ENCODE measurements at places on chromosomes 1 and 21.

DNA sequence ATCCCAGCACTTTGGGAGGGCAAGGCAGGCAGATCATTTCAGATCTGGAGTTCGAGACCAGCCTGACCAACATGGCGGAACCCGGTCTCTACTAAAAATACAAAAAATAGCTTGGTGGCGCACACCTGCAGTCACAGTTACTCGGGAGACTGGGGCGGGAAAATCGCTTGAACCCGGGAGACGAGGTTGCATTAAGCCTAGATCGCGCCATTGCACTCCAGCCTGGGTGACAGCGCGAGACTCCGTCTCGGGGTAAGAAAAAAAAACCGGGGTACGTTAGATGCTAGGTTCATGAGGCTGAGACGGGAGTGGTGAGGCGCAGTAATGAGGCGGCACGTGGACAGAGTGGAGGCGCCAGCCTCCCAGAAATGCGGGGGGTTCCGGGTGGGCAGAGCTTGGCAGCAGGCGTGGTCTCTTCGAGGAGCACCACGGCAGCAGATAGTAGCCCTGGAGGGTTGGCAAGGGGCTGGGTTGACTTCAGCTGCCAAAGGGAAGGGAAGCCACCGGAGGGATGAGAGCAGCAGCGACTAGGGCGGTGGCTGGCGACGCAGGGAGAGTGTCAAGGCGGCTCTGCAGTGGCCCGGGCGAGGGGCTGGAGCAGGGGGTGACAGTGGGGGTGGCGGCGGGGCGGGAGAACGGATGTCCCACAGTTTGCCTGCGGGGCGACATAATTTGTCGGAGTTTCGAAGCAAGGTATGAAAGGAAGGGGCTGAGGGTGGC is 832 bp downstream of the MRPL20 start:
- no peak for DNase-seq

- DNase-seq: no peak
These were observed 4.9 kb downstream of the TMCO2 start for GRCh38 chr1:40252601-40253000.

DNA sequence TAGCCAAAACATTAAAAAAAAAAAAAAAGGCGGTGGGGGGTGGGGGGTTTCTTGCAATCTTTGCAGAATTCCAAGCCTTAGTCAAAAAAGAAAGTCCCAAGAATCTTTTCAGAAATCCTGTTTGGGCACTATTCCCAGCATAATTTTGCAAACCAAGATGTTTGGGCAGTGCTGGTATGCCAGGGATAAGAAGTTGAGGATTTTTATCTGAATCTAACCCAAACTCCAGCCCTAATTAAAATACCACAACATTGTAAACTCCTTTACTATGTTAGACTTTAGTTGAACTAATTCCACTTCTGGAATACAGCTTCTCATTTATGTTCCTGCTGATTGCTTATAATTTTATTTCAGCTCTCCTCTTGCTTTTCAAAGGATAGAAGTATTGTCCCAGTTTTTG is 504.1 kb upstream of the ADGRL2 start:
- no peak for DNase-seq

- DNase-seq: no peak
These were observed 40.5 kb downstream of the S100B start for GRCh38 chr21:46564391-46564790.

DNA sequence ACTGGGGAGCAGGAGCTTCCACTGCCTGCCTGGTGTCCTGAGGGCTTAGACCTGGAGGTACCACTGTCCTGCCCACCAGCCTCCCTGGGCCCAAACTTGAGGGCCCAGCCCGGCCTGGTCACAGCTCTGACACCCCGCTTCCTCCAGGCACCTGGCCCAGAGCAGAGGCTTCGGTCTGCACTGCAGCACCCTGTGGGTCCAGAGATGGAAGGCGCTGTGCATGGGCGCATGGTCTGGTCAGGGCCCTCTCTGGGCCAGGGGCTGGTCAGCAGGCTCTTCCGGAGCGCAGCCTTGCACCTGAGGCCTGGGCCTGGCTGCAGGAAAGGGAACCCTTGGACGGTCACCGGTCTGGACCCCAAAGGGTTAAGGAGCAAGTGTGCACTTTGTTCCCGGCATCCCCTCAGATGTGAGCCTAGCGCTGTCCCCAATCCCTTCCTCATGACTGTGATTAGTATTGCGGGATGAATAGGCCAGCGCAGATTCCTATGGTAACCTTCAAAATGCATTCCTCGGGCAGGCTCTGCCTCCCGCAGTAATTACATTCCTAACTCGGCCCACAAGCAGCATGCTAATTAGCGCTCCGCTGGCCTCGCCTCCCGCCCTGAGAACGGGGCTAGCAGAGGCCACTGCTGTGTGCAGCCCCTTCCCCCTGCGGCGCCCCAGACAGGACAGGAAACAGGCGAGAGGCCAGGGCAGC is 36.3 kb downstream of the PRDM16 start:
- DNase-seq: no peak

- DNase-seq: no peak
These were observed 112.9 kb upstream of the ZNF678 start for GRCh38 chr1:227450489-227450888.

- DNase-seq: no peak
These were observed 55.2 kb downstream of the UBR4 start for GRCh38 chr1:19154876-19155275.

GRCh38 chr21:46039891-46040660 is 57.8 kb upstream of the COL6A2 start:
- DNase-seq: no peak

- DNase-seq: no peak
These were observed 14.9 kb downstream of the NTPCR start for GRCh38 chr1:232965124-232965911.

DNA sequence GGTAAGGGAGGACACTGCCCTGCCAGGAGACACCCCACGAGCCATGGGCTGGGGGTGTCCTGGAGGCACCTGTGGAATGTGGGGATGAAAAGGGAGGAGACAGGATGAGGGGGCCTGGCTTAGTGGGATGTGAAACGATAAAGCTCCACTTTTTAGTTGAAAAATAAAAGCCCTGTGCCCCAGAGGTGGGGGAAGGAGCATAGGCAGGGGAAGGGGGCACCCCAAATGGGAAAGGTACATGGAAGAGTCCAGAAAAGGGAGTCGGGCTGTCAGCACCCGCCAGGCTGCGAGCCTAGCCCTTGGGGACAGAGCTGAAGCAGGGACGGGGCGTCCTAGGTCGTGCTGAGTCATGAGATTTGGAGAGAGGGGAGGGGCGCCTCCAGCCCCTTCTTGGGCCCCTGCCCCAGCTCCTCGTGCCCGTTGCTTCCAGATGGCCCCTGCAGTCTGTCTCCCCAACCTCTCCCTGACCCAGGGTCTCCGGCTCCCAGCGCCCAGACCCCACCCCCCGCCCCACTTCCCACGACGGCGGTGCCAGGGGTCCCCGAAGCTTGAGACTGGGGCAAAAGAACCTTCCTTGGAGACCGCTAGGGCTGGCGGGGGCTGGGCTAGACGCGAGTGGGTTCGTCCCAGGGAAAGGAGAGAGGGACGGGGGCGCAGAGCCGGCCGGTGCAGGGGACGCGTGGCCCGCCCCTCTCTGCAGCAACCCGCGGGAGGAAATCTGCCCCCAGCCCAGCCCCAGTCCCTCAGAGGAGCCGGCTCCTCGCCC is 795 bp downstream of the SYT2 start:
- no peak for DNase-seq

DNA sequence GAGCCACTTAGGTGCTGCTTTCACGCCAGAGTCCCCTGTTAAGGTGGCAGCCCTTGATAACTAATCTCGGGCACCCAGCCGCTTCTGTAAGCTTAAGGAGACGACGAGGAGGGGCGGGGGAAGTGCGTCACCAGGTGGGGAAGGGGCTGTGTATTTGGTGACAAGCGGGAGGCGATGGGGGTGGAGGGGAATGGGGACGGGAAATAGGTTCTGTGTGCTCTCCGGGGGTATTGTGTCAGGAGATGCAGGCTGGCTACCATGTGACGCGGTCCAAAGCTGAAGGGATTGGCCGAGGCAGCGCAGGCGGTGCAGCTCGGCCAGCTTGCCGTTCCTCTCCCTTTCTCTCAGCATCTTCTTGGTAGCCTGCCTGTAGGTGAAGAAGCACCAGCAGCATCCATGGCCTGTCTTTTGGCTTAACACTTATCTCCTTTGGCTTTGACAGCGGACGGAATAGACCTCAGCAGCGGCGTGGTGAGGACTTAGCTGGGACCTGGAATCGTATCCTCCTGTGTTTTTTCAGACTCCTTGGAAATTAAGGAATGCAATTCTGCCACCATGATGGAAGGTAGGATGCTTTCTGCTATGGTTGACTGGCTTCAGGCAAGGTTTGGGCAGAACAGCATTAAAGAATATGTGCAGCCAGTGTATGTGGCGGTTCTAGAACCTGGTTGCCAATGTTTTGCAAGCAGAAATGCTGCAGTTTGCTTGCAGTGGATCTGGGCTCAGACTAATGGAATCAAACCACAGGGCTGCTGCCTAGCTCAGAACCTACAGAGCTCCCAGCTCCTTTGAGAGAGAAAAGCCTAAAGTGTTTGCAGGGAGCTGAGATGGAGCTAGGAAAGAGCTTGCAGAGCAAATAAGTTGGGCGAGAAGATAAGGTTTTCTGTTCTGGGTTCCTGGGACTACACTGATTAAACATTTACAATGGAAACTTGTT is at the start of gene SGIP1:
SGIP1 (plus strand) TSS at position 350 of the 937 bp plus-strand sequence; CDS start at position 556, 206 bp downstream.
- no peak for DNase-seq

DNA sequence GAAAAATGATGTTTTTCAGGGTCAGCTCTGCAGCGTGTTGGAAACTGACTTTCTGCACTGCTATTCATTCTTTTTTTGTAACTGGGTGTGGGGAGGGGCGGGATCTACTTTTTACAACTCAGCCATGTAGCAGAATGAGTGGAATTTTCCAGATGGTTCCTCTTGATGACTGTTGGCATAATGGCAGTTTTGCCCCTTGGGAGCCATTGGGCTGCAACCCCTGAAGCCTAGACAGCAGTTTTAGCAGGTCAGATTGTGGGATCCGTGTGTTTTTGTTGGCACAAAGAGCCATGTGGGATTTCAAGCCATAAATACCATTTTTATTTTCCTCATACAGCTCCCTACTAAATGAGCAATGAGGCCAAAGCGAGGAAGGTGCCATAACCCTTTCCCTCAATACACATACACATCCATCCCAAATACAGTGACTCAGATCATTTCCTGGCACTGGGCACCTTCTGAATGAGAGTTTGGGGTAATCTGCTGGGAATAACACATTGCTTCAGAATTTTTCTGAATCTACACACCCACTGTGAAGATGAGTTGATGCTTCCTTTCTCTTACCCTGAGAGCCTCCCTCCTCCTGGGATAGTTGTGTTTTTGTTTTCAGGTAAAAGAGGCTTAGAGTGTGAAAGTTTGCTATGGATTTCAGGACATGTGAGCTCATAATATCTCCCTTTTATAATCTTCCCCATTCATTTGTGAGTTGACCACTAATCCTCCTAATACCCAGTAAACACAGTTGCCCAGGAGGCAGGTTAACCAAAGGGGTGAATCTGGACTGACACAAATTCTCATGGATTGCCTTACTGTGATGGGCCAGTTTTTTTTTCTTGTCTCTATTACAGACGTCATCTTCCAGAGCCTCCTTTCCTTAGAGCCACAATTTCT is 13.1 kb downstream of the S100A10 start:
- DNase-seq: no peak

GRCh38 chr1:9629445-9630201 is 21.9 kb upstream of the PIK3CD start:
- no peak for DNase-seq

GRCh38 chr21:15874615-15875014 is 144.8 kb downstream of the USP25 start:
- no peak for DNase-seq

- no peak for DNase-seq
These were observed 48.0 kb upstream of the PARP1 start for GRCh38 chr1:226455843-226456242.

DNA sequence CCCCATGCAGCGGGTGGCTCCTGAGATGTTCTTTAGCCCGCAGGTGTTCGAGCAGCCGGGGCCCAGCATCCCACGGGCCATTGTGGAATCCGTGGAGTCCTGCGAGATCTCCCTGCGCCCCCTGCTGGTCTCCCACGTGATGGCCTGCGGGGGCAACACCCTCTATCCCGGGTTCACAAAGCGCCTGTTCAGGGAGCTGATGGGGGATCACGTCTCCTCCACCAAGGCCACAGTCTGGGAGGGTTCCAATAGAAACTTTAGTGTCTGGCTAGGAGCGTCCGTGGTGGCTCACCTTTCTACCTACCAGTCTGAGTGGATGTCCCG is 71.0 kb downstream of the ACTL8 start:
- DNase-seq: no peak

DNA sequence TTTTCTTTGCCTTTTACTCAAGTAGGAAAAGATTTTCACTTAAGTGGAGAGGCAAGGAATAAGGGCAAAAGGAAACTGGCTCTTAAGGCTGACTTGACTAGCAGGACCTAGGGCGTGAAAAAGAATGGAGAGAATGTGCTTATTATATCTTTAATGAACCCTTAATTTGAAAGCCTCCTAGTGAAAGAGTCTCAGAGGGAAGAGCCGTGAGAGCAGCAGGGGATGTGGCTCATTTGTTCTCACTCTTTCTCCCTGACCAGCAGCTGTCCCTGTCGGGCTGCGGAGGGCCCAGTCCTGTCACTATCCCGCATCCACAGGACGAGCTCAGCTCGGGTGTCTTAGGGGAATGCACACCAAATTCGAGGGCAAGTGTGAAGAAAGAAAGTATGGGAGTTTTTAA is 180.1 kb downstream of the EDEM3 start:
- no peak for DNase-seq

DNA sequence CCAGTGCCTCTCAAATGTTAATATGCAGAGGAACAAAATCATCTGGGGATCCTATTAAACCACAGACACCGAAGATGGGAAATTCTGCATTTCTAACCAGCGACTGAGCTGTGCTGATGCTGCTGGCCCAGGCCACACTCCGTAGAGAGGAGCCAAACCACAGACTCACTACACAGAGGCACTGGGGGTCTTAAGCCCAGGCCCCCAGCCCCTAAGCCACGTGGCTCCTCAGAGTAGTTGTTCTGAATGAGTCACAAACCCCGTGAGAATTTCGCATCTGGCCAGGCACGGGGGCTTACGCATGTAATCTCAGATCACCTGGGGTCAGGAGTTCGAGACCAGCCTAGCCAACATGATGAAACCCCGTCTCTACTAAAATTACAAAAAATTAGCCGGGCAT is 2.8 kb upstream of the CELA2A start:
- no peak for DNase-seq

GRCh38 chr1:230910755-230911117 is 42.4 kb upstream of the C1orf198 start:
- no peak for DNase-seq

DNA sequence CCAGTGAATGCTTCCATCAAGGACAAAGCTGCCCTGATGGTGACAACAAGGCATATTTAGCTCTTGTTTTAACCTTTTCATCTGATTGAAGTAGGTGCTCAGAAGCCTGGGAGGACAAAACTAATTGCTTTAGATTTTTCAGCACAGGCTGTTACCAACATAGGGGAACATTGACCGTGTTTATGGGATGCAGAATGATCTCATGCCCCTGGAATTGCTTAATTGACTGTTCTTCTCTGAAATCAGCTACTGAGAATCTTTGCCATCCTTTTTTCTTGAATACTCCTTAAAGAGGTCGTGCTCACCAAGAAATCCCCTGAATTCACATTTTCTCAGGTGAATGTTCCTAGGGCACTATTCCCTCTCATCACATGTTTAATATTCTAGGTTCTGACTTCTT is 95.9 kb upstream of the CCDC190 start:
- DNase-seq: no peak

Data from GM18507 (cell line).